ENCODE measurements at places on chromosomes 11 and 22.
A peak's percentile ranks its signal among the peaks of the same experiment; 100 is the strongest.

- no peak for DNase-seq
These were observed 14.3 kb downstream of the TCIRG1 start for GRCh38 chr11:68053117-68053516.

GRCh38 chr22:17085277-17086181, 729 bp downstream of the IL17RA start:
- DNase-seq = no peak

DNA sequence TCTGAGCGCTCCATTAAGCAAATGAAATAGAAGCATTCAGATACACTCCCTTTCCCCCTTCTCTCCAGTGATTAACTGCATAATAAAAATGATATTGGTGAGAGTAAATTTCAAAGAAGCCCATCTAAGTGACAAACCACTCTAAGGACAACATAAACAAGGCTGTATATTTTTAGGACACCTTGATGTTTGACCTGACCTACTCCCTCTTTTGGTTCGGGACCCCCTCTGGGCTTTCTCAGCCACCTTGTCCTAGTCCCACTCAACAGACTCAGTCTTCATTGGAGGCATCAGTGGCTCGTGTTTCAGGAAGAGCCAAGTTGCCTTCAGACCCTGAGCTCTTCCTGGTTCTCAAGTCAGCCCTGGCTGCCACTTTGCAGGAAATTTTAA, 182.3 kb upstream of the NCAM1 start:
- no peak for DNase-seq

GRCh38 chr22:45211435-45211834, 29.3 kb downstream of the KIAA0930 start:
- DNase-seq = no peak

DNA sequence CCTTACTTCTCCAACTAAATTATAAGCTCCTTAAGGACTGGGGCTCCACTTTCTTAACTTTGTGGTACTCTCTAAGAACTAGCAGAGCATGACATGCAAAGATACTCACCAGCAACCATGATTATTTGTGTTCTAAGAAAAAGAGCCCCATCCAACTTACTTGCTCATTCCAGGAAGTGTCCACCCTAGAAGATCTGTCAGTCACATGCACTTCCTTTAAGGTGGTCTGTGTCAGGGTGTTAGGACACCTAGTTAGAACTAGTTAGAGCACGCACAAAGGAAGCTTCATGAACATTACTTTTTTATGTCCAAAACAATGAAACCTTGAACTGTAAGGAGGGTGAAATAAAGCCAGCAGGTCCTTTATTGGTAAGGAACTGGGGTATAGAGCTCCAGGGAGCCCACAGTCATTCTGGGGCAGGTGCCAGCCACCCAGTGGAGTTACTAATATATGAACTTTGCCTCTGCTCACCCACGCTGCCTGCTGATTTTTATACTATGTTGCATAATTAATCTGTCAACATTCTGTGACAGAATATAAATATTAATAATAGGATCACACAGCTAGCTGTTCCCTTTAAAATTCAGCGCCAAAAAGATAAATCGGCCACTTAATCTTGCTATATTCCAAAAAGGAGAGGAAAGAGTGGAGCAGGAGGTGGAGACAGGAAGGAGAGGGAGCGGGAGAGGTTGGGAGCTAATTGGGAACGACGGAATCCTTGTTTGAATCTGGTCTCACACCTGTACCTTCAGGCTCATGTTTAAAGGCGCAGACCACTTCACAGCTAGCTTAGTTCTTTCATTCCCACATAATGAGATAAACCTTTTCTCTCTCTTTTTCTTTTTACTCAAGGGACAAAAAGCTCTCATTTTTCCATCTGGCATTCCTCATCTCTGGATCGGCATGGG, 755.0 kb downstream of the OPCML start:
- DNase-seq = no peak

- no peak for DNase-seq
These were observed 12.6 kb downstream of the PRDM11 start for GRCh38 chr11:45158891-45159605.

DNA sequence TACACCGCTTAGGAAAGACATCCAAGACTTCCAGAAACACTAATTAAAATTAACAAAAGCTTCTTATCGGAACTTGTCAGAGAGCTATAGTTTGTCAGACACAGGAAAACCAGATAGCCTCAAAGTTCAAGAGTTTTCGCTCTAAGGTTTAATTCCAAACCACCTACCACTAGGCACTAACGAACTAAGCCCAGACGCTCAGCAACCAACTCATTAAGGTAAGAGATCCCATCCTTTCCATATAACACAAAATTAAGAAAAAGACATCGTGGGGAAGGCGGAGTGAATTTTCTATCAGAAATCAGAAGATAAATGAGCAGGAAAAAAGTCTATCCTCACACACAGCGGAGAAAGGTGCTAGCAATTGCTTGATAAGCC, 382 bp downstream of the IMMP1L start:
- no peak for DNase-seq

DNA sequence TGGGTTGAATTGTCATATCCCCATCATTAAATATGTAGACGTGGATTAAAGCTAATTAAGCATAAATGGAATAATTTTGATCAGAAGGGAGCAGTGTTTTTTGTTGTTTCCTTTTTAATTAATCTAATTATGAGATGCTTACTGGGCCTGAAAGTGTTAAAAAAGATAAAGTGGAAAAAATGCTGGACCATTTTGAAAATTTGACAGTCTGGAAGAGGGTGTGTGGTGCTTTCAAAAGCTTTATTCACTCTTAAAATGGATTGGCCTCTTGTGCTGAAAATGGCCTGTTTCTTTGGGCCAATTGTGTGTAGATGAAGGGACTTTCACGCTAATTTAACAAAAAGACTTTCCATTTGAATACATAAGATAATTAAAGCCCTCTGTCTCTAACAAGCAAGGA, 1.8 kb downstream of the TNRC6B start:
- no peak for DNase-seq

DNA sequence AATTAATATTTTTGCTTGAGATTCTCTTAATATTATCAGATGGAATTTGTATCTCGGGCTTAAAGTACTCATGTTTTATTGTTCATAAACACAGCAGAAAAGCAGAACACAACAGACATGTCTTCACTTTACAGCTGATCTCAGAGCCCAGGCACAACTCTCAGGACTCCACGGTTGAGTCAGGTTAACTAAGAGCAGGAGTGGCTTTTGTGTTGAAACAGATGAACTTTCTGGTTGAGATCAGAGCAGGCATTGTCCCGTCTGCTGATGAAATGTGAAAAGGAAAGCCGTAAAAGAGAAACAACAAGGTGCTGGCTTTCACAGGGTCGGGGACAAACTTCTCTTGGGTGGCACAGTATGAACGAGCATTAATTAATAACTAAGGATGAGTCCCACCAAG, 49.0 kb downstream of the JHY start:
- no peak for DNase-seq

DNA sequence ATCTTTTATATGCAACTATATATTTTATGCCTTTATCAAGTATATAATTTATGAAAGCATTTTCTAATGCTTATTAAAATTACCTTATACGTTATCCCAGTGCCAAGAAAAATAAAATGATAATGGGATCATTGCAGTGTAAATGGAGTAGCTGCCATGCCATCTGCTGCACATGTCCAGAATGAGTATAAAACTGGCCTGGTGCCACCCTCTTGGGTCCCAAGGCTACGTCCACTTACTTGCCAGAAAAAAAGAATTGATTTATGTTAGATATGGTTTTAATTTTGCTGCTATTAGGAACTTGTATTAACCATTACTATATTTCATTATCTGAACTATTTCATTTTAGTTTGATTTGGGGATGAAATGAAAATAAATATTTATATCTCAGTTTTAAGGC, 1127.1 kb upstream of the CNTN5 start:
- DNase-seq = no peak

GRCh38 chr22:45526768-45527360, 24.2 kb downstream of the FBLN1 start:
- DNase-seq = no peak

GRCh38 chr11:8886322-8886721, 24.7 kb upstream of the AKIP1 start:
- DNase-seq = no peak

DNA sequence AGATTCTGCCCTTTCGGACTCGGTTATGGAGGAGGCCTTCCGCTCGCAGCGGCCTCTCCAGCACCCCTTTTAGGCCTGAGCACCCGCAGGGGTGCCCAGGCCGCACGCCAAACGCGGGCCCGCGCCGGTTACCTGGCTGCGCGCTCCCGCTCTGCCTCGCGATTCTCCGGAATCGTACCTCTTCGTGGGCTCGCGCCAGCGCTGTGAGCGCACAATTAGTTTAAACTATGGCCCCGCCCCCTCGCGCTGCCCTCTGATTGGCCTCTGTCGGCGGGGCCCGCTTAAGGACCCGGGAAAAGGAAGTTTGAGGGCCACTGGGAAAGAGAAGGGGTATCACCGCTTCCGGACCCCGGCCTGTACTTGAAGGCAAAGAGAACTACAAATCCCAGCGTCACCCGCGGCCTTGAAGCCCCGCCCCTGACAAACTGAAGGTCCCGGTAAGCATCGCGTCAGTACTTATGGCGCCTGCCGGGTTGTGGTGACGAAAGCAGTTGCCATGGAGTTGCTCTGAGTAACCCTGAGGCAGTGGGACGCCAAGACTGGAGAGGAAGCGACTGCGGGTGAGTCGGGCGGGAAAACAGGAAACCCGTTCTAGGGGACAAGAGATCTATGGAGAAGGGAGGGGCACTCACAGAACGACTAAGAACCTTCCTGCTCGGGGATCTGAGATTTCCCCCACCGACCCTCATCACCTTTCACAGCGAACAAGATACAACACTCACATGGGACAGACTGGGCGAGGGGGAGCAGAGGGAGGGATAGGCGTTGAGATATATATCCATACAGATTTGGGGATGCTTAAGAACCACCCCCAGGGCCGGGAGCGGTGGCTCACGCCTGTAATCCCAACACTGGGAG, at the start of the genes LRRC51 and NUMA1:
LRRC51 (plus strand) TSS at position 525 of the 858 bp plus-strand sequence. CDS start 8,234 bp downstream, outside the sequence.
NUMA1 (minus strand) TSS at position 217 of the 858 bp plus-strand sequence. CDS start 44,599 bp downstream, outside the sequence.
- DNase-seq = peak; percentile 99

GRCh38 chr11:19769820-19770219, 57.2 kb downstream of the NAV2 start:
- DNase-seq = no peak

- no peak for DNase-seq
These were observed 300.1 kb downstream of the BUD13 start for GRCh38 chr11:116472651-116473050.

DNA sequence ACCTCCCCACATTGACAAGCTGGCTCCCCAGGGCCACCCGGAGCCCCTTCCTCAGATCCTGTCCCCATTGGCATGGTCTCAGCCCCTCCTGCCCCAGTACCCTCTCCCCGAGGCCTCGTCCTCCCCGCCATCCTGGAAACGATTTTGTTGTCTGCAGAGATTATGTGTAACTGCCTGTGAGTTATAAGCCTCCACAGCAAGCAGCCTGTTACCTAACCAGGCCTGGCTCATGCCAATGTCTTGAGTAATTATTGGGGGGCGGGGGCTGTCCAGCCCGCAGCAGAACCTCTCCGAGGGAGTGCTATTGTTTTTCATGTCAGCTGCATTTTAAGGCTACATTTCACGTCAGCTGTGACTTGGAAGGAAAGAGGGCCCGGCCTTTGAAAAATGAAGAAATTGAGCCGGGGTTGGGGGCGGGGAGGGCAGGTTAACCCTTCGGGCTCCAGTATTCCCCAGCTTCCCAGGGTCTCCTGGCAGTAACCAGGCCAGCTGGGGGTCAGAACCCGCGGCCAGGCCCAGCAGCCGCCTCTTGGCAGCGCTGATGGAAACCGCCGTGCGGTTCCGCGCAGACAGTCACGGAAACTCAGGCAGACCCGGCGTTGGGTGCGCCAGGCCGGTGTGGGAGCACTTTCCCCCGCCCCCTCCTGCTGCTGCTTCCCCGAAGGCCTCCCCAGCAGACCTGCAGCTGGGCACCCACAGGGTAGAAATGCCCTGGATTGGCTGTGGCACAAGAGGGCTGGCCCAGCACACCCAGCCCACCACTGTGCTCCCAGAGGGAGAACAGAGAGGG, 59.5 kb downstream of the CDKN1C start:
- DNase-seq = no peak

- DNase-seq = peak; percentile 93
These were observed at the start of gene DENND5A for GRCh38 chr11:9265211-9266131. DENND5A (minus strand) TSS chr11:9265350; CDS start chr11:9265069, 281 bp downstream.

- DNase-seq = no peak
These were observed 412.2 kb downstream of the TBC1D22A start for GRCh38 chr22:47174671-47175112.

GRCh38 chr11:23283666-23284065, 423.4 kb upstream of the CCDC179 start:
- DNase-seq = no peak

DNA sequence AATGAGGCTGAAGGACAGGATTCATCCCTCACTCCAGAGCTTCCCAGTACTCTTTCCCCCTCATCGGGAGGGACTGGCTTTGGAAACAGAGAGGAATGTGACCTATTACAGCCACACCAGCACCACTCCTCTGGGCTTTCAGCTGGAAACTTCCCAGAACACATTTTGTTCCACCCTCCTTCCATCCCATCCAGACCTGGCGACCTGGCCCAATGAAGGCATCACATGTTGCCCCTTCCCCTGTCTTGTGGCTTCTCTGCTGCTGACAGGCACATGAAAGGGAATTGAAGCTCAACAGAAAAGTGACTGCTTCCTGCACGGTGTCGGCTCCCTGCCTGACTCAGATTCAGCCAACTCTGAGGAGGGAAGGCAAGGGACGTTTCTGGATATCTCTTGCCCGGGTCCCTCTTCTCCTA, 19.1 kb downstream of the IRAG1 start:
- no peak for DNase-seq

DNA sequence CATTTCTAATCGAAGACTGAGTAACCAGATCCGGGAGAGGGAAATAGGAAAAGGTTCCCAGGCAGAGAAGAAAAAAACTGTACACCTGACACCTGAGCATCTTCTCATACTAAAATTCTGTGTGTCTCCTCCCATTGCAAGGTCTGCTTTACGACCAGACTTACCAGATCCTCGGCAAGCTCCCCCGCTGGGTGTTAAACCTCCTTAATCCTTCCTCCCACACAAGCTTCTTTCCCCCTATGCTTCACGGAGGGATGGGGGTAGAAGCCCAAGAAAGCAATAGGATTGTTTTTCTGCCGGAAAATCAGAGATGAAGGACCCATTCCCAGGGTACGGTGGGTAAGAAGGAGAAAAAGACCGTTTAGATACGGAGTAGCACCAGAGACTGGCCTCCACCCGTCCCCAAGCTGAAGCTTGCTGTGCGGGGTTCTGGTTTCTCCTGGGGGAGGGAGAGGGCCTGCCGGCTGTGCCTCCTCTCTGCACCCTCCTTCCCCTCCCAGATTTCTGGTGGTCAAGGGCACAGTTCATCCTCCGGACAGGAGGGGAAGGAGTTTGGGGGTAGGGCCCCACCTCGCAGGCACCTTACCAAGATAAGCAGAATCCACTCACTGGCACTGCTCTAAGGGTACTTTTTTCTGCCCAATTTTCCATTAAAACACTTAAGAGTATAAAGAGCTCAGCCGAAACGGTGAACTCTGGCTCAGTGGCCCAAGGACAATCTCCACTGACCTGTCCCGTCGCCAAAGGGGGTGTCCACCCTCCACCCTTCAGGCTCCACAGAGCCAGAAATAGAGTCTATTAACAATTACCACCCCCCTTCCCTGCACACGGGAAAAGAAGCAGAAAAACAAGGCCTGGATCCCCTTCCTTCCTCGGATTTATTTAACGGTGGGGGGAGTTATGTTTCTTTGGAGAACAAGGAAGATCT, 1.2 kb downstream of the TOB2 start:
- peak; percentile 71 for DNase-seq

Data from ecto neural progenitor cell (in vitro differentiated cells).